ENCODE measurements at places on chromosomes 4 and X.

DNA sequence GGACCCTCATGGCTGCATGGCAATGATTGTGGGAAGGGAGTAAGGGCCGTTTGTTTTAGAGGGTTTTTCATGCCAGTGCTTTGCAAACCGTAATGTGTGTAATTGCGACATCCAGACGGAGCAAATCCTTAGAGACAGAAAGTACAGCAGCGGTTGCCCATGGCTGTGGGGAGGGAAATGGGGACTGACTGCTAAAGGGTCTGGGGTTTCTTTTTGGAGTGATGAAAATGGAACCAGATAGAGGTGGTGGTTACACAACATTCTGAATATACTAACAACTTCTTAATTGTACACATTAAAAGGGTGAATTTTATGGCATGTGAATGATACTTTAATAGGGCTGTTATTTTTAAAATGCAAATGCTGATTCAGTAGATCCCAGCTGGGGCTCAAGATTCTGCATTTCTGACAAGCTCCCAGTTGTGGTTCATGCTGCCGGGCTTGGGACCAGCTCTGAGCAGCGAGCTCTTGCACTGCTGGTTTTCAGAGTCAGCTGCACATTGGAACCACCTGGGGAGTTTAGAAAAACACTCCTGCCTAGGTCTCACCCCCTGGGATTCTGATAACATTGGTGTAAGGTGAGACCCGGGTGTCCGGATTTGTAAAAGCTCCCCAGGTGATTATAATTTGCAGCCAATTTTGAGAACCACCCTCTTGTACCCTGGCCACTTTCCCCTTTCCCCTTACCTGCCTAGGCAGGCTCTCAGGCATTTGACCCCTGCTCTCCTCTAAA lies 47.7 kb downstream of the PRPS1 start:
- DNase-seq: no peak

GRCh38 chr4:113513382-113513781 lies 248.2 kb downstream of the CAMK2D start:
- no peak for DNase-seq

GRCh38 chr4:72374159-72374558 lies 194.9 kb downstream of the ADAMTS3 start:
- no peak for DNase-seq

DNA sequence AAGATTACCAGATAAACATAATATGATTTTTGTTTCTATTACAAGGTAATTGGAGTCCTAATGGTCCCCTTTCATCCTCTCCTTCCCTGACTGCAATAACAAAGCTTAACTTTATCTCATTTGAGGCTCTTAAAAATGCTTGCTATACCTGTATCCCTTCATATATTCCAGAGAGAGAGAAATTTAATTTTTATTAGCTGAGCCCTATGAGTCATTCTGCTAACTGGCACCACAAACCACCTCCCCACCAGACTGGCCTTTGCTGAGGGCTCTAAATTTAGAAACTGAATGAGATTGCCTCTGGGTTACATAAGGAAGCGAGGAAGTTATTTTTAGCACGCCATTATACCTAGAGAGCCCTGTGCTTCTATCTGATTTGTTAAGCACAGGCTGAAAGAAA lies 27.4 kb downstream of the CBLL2 start:
- peak; percentile 39 for DNase-seq

DNA sequence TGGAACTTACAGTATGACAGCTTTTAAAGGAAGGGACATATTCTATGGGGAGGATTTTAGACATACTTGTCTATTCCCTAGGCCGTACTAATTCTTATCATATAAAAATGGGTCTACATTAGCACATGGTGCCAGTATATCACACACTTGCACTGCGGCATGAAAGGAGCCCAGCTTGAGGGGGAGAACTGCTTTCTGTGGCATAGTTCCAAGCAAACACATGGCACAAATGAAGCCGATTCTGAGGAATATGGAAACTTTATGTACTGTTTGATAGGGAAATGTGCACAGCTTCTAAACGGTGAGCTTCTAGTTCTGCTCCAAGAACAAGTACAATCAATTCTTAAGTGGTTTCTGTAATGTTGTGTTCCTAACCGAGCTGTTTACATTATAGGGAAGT lies 675.6 kb upstream of the FTHL17 start:
- DNase-seq: no peak

GRCh38 chr4:39685990-39686389 lies 11.9 kb upstream of the UBE2K start:
- DNase-seq: no peak

DNA sequence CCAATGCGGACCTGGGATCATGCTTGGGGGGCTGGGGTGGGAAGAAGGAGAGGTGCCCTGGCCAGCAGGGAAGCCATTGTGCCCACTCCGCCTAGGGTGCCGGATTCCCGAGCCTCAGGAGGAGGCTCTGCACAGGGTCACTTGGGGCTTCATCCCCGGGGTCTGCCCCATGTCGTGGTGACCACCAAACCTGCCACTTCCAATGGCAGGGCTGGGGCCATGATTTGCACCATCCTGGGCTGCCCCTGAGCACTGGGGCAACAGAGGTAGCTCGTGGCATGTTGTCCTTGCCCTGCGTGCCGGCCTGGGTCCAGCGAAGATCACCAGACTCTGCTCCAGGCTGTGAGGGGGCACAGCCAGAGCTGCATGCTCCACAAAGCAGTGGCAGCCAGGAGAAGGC lies 71.4 kb upstream of the DCAF12L2 start:
- DNase-seq: no peak

GRCh38 chr4:71473541-71474240 lies 134.9 kb downstream of the SLC4A4 start:
- DNase-seq: no peak

- DNase-seq: peak; percentile 1
These were observed 52.4 kb upstream of the TMEM33 start for GRCh38 chr4:41882625-41883347.

- DNase-seq: no peak
These were observed 52.1 kb downstream of the NELFA start for GRCh38 chr4:1956631-1957030.

DNA sequence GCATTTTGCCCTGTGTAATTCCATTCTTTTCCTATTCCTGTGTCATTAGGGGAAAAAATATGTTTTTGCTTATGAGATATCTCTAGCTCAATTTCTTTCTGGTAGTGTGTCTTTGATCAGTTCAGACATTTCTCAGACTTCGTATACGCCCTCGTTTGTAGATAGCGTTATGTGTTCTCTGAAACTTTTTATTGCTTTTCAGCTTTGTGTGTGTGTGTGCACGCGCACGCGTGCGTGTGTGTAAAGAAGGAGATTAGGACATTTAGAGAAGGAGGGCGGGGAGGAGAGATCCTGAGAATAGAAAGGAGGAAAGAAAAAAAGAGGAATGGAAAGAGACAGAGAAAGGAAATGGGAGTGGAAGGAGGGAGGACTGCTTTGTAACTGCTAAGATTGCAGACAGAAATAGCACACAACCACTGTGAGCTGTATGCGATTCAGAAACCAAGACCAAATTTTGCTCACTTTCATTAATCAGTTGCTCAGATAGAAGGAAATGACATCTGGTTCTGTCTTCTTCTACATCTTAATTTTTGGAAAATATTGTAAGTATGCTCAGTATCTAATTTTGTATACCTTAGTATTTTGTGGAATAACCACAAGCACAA lies at the start of gene RXFP1:
Gene RXFP1 (plus strand): TSS at position 399 of the 605 bp plus-strand sequence. CDS start 95 bp downstream, at position 494.
- no peak for DNase-seq

DNA sequence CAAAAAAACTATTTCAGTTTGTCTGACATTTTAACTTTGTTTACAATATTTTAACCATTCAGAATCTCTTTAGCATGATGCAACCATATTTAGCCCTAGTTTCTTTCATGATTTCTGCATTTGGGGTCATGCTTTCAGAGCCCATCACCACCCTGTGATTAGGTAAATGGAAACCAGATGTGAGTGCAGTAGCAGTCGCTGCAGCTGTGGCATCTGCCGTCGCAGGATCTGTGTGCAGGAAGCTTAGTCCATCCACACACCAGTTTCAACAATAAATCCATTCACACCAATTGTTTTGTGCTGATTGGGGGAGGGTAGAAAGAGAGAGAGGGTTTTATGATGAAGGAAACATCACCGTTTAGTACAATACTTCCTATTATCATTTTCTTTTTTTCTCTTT lies 130.5 kb downstream of the CPEB2 start:
- DNase-seq: no peak

DNA sequence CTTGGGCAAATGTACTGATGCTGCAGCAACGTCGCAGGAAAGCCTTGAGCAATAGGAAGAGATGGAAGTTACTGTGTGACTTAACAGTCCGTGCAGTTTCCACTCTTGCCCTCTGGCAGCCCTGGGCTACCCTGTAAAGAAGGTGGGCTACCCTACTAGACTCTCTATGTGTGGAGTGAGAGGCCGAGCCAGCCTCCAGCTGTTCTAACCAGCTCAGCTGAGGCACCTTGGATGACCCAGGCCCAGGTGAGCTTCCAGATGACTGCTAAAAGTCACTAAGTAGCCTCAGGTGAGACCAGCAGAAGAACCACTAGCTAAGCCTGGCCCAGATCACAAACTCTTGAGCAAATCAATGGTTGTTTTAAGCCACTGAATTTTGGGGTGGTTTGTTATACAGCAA lies 34.9 kb upstream of the PPP2R2C start:
- DNase-seq: no peak

- no peak for DNase-seq
These were observed 13.3 kb downstream of the NCAPG start for GRCh38 chr4:17823871-17824669.

DNA sequence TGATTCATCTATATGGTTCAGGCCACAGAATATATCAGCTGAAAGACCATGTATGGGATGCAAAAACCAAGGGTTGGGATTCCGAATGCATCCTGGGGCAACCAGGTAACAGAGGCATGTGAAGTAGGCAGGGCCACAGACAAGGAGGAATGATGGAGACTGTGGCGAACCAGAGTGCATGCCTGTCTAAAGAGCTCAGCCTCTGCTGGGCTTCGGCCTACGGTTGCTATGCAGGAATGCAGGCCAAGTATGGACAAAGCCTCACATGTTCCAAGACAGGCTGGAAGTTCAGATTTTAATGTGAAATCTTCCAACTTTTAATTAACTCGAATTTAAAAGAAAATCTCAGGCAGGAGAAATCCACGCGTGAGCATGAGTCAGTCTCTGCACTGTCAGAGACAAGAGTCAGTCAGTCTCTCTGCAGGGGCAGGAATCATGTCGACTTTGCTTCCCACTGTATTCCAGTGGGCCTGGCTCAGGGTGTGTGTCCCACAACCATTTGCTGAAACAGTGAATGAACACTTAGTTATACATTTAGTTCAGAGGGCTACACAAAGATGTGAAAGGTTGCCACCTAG lies 344.4 kb downstream of the UNC5C start:
- DNase-seq: no peak

GRCh38 chr4:53444954-53445353 lies 67.5 kb downstream of the FIP1L1 start:
- no peak for DNase-seq
